ENCODE measurements at places on chromosomes 2 and 18.

GRCh38 chr2:168912901-168913369, 11.8 kb downstream of the G6PC2 start:
- DNase-seq = no peak

- DNase-seq = no peak
Measured at GRCh38 chr2:127115471-127116199, 8.7 kb upstream of the BIN1 start.

DNA sequence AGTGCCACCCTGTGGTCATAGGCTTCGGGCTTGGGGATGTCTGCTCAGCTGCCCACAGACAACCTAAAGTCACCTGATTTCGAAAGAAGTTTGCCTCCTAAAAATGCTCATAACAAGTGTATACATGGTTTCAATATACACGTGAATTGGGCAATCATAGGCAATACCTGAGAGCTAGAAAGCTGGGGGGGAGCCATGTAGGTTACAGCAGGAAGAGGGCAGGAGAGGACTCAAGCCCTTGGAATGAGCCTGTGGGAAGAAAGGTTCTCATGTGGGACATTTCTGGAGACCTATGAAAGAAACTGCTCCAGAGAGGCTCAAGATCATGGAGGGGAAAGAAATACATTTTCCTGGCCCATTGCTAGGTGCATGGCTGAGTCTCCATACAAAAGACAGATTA, 109.7 kb downstream of the ACOXL start:
- DNase-seq = no peak

DNA sequence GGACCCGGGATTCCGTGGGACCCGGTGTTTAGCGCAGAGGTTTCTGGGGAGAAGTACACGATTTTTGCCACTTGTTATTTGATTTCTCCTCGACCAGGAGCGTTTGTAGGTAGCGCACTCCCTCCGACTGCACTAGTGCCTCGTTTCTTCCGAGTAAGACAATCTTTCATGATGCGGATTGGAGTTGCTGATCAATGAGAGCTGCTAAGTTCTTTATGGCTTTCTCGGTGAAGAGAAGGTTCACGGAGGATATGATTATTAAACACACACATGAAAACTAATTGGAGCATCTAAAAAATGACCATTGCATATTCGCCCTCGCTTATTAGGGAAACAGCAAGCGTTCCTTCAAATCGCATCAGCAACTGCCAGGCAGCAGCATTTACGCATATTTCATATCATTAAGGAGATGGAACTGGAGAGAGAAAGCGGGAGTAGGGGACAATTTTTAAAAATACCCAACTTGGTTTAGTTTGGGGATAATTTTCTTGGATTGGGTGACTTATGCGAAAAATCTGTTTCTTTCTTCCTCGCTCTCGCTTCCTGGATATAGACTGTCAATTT, 616 bp downstream of the EML6 start:
- DNase-seq = no peak

GRCh38 chr2:135667045-135667444, 74.6 kb upstream of the UBXN4 start:
- no peak for DNase-seq

DNA sequence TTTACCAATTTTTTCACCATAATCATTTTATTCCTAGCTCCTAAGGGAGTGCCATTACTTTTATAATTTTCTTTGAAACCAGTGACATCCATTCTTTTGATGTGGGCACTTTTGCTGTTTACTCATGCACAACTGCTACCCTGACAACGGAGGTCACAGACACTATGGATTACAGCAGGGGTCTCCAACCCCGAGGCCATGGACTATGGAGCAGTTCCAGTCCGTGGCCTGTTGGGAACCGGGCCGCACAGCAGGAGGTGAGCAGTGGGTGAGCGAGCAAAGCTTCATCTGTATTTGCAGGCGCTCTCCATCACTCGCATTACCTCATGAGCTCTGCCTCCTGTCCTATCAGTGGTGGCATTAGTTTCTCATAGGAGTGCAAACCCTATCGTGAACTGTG, 34.6 kb downstream of the PRPF40A start:
- no peak for DNase-seq

GRCh38 chr18:23355206-23355605, 97.9 kb upstream of the RIOK3 start:
- DNase-seq = no peak

DNA sequence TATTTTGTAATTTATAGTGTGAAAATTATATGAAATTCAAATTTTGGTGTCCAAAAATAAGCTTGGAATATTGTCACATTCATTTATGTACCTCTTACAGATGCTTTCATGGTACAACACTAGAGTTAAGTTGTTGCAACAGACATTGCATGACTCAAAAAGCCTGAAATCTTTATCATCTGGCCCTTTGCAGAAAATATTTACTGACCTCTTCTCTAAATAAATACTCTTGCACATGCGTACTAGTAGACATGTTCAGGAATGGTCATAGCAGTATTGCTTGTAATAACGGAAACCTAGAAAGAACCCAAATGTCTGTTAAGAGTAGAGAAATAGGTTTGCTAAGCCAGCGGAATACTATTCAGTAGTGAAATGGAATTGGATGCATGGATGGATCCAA, 60.4 kb downstream of the GALNT1 start:
- DNase-seq = no peak

DNA sequence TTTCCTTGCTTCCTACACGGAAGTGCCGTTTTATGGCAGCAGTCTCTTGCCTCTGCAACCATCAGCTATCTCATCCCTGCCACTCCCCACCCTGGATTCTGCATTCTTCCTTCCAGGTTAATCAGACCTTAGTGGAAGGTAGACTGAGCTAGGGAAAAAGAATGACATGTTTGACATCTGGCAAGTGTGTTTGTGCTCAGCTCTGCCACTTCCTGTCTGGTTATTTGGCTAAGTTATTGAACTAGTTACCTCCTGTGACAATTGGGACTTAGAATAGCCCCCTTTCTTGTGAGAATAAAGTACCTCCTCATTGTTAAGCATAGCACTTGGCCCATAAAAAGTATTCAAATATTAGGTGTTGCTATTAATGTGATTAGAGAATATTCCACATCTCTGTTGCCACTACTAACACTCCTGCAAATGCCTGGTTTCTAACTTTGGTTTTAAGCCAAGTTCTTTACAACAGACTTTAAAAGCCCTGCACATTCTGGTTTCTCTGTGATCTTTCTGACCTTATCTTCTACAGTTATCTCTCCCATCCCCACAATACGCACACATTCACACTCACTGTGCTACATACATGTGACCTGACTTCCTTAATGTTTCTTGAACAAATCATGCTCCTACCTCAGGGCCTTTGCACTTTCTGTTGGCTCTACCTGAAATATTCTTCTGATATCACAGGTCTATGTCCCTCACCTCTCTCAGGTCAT, 10.8 kb upstream of the MAPRE2 start:
- no peak for DNase-seq

DNA sequence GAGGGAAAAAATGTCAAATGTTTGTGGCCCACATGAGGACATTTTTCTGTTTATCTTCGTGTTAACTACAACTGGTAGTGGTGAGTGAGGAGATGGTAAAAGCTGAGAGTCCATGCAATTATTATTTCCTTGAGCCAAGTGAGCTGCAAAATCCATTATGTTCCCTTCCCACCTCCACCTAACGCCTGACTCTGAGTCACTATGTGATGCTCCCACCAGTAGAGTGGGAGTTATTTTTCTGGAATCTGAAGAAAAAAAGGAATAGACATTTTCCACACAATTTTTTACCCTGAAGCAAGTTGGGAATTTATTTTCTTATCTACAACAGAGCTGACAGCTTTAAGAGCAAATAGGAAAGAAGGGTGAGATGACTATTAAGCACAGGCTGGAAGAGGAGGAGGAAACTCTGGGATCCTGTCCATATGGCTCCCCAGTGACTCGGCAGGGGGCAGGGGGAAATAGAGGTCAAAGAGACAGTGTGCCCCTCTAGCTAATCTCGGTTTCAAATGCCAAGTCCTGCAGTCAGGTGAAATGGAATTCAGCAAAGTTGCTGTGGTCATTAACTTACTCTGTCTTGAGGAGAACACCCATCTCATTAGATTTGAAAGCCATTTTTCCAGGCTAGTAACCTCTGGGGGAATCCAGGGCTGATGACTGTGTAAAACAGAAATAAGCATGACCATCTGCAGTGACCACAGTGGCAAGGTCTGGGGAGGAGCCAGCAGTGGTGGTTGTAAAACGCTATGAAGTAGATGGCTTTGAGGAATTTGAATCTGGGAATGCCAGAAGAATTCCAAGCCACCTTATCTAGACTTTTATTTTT, 463.9 kb downstream of the STK39 start:
- DNase-seq = no peak

GRCh38 chr2:233156001-233156400, 95.5 kb upstream of the ATG16L1 start:
- DNase-seq = no peak

- no peak for DNase-seq
Measured at GRCh38 chr18:38198526-38198925, 632.9 kb upstream of the CELF4 start.

- DNase-seq = no peak
Measured at GRCh38 chr2:237723602-237724001, 75.0 kb upstream of the RBM44 start.

DNA sequence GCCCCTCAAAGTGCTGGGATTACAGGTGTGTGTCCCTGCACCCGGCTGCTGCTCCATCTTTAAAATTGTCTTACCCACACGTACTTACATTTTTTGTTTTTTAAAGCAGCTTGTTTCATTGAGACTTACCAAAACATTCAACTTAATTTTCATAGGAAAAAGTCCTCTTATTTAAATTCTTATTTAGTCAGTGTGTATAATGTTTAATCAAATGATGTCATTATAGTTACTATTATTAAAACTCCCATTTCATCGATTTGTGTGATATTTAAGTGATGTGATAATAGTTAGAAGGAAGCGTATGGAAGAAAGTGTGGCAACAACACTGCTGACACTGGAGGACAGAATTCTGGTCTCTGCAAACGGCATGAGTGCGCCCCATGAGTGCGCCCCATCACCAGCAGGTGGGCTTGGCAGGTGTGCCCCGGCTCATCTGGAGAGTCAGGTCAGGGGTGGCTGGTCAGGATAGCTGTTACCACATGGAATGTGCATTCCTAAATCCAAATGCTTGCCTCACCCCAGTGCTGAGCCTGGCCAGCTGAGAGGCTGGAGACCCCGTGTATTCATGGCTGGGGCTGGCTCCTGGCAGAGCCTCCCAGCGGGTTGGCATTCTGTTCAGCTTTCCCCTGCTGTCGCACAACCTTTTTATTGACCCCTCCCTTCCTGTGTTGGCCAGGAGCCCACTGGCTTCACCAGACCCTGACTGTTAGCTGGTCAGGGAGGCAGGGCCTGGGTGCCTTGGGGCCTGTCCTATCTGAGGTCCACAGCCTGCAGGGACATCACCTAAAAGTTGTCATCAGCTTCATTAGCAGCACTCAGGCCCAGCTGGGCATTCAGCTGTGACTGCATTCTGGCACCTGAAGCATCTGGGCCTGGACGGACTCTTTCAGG, 79.7 kb downstream of the AGAP1 start:
- no peak for DNase-seq

GRCh38 chr2:68200157-68200787, 42.6 kb downstream of the PNO1 start:
- no peak for DNase-seq

GRCh38 chr2:100919316-100919715, 82.8 kb upstream of the RPL31 start:
- no peak for DNase-seq

DNA sequence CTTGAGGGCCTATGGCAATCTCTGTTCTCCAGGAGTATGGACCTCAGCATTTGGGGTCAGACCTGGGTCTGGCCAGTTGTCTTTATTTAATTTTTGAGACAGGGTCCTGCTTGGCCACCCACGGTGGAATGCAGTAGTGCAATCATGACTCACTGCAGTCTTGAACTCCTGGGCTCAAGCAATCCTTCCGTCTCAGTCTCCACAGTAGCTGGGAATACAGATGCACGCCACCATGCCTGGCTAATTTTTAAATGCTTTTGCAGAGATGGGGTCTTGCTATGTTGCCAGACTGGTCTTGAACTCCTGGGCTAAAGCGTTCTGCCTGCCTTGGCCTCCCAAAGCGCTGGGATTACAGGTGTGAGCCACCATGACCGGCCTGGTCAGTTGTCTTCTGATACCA, 46.4 kb upstream of the INHBB start:
- DNase-seq = no peak

GRCh38 chr2:215391531-215391930, 44.3 kb downstream of the FN1 start:
- DNase-seq = no peak

DNA sequence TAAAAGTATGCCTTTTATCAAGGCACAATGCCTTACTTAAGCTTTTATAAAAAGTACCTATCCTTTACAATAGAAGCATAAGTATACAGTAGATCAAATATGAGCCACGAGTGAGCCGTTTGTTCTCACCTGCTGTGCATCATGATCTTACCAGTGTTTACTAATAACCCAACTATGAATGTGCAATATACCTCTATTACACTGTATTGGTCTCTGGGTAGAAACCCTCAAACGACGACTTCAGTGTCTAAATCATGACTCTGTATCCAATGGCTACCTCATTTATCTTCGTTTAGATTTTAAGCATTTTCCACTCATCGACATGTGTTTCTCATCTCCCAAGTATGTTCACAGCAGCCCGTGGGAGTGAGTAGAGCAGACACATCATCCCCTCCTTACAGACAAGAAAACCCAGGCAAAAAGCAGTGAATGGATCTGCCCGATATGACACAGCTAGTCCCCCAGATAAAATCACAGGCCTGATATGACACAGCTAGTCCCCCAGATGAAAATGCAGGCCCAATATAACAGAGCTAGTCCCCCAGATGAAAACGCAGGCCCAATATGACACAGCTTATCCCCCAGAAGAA, 279.8 kb downstream of the TNS1 start:
- no peak for DNase-seq

- DNase-seq = no peak
Measured at GRCh38 chr2:72979896-72980295, 62.6 kb downstream of the EMX1 start.

DNA sequence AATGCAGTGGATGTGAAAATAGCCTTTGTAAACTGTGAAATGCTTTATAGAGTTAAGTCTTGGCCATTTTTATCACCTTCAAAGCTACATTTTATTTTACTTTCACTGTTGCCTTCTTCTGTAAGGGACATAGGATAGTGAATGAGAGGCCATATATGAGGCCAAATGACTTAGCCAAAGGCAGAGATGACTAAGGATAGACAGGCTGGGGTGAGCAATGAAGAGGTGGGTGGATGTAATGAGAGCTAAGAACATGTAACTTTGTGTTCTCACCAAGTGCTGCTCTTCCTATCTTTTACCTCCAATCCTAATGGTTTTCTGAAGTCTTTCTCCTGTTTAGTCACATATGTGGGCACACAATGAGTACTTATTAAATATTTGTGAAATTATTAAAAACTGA, 101.9 kb downstream of the MBD5 start:
- no peak for DNase-seq

GRCh38 chr18:51196811-51197660, 445 bp downstream of the MEX3C start:
- DNase-seq = peak; percentile 15

Measured in stimulated activated CD4-positive, alpha-beta T cell treated with anti-CD3 and anti-CD28 coated beads, Interleukin-15, amount 100 ng/mL, for 48 hours (primary cell).